Subcutaneous preadipocyte (primary cell): ENCODE measurements at places on chromosomes 3 and 15. TPM values are rescaled to one million over a fixed set of nuclear protein-coding genes. Genes with fewer than 3 reads are reported as not detected.

SYNPR gene
- not detected in 2 replicates for total RNA-seq

CSTA gene
- total RNA-seq = 0.98 and 3.3 TPM in 2 replicates

CHAC1 gene
- 1.8 TPM in 2 replicates for total RNA-seq

NKIRAS1 gene
- 12.3 and 12.5 TPM in 2 replicates for total RNA-seq

CRYBG3 gene
- total RNA-seq = 16.2 and 22.3 TPM in 2 replicates

HIGD2B gene
- total RNA-seq = not detected in 2 replicates

CEMIP gene
- total RNA-seq = 1.4 and 8.5 TPM in 2 replicates

GPR87 gene
- not detected in 2 replicates for total RNA-seq
